ENCODE measurements at places on chromosomes 7 and 10.

- peak; percentile 19 for DNase-seq
These were observed 55.0 kb downstream of the GBF1 start for GRCh38 chr10:102300278-102300843.

DNA sequence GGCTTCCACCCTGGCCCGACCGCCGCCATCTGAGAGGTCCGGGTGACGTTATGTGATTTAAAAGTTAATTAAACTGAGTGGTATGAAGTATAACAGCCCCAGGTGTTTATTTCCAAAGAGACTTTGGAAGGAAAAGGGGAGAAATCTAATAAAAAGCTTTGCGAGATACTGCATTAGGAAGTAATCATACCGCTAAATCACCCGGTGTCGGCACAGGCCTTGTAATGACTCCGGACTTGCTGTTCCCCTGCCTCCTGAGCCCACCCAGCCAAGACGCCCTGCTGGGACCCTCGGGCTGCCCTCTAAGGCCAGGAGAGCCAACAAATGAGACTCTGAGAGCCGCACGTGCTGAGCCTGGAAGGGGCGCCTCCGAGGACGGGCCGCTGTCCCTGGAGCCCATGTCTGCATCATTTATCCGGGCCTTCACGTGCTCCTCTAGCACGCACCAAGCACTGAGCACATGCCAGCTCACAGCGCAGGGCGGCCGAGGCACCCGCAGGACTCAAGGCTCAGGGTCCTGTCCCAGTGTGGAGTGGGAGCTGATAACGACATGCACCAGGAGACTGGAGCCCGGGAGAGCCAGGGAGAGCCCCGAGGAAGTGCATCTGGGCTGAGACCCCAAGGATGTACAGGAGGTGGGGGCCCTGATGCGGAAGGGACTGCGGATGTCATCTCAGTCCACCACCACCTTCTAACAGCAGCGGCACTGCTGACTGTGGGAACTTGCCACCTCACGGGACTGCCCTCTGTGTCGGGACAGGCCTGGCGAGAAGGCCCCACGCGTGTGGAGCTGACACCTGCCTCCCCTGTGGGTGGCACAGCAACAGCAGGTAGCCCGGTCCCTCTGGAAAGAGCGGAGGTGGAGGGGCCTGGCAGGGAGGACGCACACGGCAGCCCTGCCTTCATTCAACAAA lies 182.7 kb downstream of the ELFN1 start:
- DNase-seq, result no peak

DNA sequence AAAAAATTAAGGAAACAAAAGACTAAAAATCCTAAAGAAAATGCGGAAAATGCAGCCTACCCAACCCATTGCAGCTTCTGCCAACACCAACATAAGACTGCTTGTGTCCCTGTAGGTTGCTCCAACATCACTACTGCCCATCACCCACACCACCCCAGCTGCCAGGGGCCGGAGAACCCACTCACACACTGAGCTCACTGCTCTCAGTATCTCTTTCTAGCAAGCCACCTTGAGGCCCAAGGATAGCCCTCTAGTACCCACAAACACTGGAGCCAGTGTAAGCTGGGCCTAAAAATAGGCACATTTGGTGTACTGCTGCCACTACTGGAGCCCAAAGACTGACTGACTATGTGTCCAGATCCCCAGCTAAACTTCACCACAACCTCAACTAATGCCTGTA lies 67.3 kb downstream of the MEST start:
- no peak for DNase-seq

DNA sequence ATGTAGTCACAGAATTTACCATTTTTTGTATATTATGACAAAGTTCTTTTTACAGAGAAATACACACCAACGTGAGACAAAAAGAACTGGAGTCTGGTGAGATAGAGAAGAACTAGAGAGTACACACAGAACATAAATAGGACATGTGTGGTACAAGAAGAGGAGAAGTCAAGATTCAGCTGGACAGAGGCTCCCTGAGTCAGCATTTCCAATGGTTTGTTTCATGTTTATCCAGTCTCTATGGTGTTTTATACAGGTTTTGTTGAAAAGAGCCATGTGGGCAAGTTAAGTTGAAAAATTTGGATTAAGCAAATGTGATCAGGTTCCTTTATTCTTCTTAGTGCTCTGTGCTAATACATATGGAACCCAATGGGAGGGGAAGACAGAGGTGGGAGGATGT lies 105.5 kb upstream of the AKR1E2 start:
- no peak for DNase-seq

GRCh38 chr10:67549390-67549789 lies 146.6 kb downstream of the CTNNA3 start:
- no peak for DNase-seq

- no peak for DNase-seq
These were observed 399.5 kb downstream of the RPS24 start for GRCh38 chr10:78433076-78433595.

- DNase-seq, result no peak
These were observed 97.2 kb upstream of the SEMA3A start for GRCh38 chr7:84291756-84292155.

- DNase-seq, result no peak
These were observed 6.1 kb upstream of the WIPI2 start for GRCh38 chr7:5183899-5184298.

GRCh38 chr10:70328967-70329366 lies 45.2 kb upstream of the NPFFR1 start:
- peak; percentile 82 for DNase-seq

DNA sequence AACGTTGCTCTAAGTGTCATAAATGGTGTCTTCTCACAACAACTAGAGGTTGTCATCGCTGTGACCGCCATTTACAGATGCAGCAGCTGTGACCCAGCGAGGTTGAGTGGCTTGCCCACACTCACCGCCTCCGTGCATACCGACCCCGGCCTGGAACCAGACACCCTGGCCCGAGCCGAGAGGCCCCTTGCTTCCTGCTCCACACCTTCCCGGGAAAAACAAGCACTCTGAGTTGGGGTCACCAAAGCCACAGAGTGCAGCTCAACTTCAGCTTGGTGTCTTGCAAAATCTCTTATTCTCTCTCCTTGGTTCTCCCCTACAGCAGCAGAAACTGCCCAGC lies 115.7 kb upstream of the PPP2R2D start:
- no peak for DNase-seq

DNA sequence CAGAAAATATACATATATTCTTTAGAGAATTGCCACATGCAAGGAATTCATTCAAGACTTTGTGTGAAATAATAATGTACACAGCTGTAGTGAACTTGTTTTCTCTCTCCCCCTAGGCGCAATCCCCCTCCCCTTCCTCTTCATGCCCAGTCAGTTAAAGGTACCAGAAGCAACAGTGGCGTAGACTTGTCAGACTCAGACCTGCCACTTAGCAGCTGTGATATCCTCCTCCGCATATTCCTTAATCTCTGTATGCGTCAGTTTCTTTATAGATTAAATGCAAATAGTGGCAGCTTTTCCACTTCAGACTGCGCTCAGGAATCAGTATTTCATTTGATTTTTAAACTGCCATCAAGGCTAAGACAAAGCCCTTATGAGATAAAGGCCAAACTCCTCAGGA lies 364.0 kb downstream of the GFRA1 start:
- DNase-seq, result no peak

DNA sequence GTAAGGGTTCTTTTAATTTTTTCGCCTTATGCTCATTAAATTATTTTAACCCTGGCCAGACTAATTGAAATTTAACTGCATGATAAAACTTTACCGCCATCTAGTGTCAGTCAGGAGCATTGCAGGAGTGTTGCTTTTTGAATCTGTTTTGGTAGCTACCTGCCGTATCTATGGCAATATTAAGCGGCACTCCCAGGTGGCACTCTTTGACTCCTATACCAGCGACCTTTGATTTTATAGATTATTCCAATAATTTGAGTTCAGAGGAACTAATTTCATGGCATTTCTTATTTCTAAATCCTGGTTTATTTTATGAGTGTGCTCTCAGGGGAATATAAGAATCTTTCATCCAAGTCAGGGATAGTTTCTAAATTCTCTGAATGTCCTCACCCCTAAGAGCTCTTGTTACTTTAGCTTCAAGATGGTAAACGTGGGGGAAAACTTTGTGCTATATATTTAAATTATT lies 198.9 kb downstream of the REEP3 start:
- peak; percentile 64 for DNase-seq

DNA sequence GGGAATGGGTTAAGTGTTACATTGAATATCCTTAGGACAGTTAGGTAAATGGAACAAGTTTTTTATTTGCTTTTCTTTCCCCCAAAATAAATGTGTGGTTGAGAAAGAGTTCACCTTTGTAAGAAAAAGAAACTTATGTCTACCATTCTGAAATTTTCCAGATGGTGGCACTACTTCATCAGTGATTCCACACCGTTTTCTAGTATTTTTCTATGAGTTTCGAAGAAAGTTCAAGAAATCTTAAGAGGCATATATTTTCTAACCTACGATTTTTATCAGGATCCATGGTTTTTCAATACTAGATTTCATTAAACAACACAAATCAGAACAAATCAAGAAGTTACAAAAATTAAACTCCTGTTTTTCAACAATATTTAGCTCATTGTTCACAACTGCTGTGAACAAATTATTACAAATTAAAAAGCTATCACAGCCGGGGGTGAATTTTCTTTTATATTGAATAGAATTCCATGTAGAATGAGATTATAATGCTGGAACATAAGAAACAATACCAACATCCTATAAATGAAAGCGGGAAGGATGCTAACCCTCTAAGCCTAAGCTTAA lies 163.1 kb upstream of the NPVF start:
- peak; percentile 3 for DNase-seq

DNA sequence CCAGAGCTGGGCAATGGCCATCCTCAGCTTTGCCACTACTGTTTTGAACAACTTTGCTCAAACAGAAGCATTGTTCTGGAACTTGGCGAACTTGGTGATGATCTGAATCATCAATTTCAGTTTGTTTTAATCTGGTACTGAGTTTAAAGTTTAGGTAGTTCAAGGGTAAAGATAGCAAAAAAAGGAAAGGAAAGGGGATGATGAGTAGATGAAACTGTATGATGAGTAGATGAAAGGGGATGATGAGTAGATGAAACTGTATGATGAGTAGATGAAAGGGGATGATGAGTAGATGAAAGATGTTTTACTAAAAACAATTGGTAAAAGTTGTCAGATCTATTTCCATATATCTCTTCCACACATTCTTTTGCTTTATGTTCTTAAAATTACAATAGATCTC lies 737.0 kb downstream of the LRMDA start:
- no peak for DNase-seq

- no peak for DNase-seq
These were observed 23.0 kb upstream of the PRPF18 start for GRCh38 chr10:13563481-13564445.

DNA sequence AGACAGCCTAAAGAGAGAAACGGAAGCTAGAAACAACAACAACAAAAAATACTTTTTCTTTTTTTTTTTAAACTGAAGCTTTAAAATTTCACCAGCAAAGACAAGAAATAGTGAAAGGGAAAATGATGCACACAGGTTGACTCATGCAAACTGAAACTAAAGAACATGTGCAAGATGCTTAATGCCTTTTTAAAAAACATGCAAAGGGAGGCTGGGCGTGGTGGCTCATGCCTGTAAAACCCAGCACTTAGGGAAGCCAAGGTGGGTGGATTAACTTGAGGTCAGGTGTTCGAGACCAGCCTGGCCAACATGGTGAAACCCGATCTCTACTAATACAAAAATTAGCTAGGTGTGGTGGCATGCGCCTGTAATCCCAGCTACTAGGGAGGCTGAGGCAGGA lies 15.1 kb upstream of the CUBN start:
- peak; percentile 68 for DNase-seq

DNA sequence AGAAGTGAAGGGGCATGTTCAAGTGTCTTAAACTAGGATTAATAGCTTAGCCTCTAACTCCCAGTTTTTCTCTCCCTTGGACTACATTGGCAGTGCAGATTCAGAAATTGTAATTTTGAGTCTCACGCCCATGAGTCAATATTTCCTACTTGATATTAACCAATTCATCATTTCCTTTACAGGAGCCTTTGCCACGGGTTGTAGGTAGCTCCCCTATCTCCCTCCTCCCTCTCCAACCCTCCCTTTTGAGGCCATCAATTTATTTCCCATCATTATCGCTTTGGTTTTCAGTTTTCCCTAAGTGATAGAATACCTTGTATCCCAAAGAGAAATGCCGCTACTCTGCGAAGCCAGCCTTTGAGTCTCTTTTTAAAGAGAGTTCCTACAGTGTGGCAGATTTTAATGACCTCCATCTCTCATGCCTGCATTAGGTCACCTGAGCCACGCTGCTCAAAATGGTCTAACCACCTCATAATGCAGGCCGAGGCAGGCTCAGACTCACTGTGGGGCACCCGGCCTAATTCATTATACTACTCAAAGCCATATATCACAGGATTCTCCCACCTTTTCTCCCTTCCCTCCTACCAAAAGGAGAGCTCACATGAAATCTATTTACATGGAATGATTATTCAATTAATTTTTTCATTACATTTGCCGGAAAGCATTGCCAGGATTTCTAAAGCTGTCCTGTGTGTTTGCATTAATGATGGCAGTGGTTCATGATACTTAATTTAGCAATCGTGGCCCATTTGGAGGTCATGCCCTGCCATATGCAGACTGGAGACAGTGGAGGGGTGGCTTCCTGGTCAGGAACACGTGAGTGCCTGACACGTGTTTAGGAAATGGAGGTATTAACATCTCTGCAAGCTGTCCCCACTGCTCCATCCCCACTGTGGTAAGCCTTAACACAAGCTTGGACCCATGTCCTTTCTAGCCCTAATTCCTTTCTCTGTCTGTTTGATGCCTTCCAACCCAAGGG lies 448.2 kb upstream of the AUTS2 start:
- DNase-seq, result no peak

DNA sequence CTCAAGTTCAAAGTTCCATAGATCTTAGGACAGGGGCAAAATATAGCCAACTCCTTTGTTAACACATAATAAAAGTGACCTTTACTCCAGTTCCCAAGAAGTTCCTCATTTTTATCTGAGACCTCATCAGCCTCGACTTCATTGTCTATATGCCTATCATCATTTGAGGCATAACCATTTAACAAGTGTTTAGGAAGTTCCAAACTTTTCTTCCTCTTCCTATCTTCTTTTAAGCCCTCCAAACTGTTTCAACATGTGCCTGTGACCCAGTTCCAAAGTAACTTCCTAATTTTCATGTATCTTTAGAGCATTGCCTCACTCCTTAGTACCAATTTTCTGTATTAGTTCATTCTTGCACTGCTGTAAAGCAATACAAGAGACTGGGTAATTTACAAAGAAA lies 569.1 kb downstream of the ANKRD7 start:
- DNase-seq, result peak; percentile 1

DNA sequence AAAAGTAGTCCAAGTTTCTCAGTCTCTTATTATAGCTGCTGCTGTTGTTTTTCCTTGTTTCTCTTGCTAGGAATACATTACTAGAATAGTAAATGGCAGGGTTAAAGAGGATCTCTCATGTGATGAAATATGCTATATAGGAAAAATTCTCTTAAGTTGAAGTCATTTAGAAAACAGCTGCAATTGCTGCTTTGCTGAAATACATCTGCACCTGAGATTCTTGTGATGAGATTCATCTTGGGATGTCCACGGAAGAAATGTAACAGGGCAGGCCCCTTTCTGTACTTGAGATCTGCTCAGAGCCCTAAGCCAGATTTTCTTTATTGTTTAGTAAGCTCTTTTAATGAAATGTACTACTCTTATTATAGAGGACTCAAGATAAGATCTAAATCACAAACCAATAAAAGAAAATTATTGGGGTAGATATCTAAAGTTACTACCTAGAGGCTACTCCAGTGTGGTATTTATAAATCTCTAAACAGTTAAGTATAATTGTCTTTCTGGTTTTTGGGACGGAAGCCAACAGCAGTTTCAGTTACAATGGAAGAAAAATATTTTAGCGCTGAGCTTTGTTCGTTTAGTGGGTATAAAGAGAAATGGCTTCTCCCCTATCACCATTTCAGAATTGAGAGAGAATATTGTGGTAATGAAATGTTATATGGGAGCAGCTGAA lies 701.5 kb downstream of the KCNMA1 start:
- no peak for DNase-seq
